Omental fat pad (tissue), 4 donors: ENCODE measurements at places on chromosomes 4 and X.

- DNase-seq = no peak
Measured at GRCh38 chr4:156634612-156635011, 337.0 kb downstream of the PDGFC start.

- no peak for DNase-seq
Measured at GRCh38 chr4:121330180-121330665, 50.6 kb downstream of the QRFPR start.

- DNase-seq = no peak
Measured at GRCh38 chr4:36260731-36261130, 16.4 kb upstream of the ARAP2 start.

DNA sequence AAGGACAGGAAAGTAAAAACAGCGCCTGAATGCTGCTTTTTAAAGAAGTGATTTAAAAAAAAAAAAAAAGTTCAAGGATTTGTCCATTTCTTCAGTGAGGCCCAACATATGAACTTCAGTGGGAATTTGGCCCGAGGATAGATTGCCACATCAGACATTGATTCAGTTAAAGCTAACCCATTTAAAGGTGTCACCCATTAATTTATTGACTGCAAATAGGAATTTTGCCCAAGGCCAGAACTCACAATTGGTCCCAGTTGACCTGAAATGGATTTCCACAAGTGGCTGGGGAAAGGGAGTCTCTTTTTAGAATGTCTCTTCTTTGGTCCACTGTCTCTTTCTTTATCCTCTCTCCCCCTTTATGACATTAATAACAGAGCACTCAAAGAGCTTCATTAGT lies 86.5 kb upstream of the RPL34 start:
- DNase-seq = no peak

DNA sequence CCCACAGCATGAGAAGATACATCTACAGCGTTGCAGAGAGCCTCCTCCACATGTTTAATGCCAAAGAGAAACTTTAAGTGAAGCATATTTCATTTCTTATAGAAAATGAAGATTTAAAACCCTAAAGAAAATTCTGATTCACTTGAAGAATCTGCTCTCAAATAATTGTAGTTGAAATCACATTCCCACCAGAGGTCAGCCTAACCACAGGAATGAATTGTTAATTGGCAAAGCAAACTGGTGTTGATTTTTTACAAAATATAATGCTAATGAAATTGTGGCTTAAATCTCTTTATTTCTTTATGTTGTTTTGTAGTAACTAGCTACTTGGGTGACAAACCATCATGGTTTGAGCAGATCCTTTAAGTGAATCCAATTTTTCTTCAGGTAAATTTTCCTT lies 31.1 kb upstream of the WDR17 start:
- no peak for DNase-seq

- no peak for DNase-seq
Measured at GRCh38 chrX:16185725-16186136, 18.4 kb downstream of the MAGEB17 start.

DNA sequence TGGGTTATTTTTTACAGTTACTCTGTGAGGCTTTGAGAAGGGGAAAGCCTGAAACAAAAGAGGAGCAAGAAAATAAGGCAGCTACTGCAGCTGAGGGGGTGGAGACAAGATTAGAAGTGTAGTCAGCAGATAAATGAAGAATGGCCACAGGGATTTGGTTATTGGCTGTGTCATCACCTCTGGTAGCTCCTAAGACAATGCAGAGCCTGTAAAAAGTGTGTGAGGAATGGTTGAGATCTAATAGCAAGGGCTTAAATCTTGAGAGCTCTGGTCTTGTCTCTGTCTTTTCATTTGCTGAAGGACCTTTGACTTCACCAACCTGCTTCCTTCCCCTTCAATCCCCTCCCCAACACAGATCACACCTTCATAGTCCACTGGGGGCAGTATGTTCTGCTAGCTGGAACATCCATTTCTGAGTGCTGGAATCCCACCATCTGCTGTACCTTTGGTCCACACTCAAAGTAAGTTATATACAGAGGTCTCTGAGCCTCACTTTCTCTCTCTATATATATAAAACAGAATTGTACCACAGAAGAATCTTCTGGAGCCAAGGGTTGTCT lies 213.7 kb upstream of the ZIC3 start:
- DNase-seq = no peak

GRCh38 chr4:74628852-74629620 lies 165.3 kb downstream of the BTC start:
- no peak for DNase-seq

DNA sequence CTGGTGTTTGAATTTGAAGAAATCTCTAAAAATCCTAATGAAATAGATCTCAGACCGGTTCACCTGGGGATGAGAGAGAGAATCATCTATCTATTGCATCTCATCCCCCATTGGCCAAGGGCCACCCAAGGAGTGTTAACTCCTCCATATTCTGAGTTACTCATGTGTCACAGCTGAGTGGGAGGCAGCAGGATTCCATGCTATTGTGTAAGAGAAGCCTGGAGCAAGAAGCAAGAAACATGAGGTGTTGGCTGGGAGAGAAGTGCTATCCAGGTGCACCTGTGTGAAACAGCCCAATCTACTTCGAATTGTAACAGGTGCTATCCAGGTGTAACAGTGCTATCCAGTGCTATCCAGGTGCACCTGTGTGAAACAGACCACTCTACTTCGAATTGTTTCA lies 150.3 kb upstream of the MAOA start:
- DNase-seq = no peak

- DNase-seq = no peak
Measured at GRCh38 chr4:140523370-140523856, 555 bp upstream of the ELMOD2 start.

DNA sequence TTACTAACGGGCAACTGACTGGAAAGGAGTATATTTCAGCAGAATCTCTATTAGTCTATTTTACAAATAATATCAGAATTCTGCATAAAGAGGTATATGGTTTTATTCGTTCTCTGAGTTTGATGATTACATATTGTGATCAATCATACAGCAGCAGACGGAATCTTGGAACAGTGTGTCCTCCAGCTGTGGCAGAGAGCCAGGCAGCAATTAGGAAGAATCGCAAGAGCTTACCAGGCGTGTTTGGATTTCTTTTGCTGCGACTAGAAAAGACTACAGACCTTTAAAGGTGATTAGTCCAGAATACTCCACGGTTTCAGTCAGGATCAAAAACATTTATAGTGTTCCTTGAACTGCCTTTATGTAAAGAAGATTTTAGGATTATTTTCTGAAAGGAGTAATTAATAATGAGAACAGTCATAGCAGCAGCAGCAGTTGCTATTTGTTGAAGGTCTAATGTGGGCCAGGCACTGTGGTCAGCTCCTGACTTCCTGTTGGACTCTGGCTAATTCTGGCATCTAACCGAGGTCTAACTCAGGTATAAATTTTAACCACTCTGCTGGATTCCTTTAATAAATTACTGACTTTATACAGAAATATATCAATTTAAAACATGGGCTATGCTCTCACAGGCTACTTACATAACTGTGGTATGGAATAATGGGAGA lies 225.3 kb upstream of the CXorf66 start:
- DNase-seq = no peak

DNA sequence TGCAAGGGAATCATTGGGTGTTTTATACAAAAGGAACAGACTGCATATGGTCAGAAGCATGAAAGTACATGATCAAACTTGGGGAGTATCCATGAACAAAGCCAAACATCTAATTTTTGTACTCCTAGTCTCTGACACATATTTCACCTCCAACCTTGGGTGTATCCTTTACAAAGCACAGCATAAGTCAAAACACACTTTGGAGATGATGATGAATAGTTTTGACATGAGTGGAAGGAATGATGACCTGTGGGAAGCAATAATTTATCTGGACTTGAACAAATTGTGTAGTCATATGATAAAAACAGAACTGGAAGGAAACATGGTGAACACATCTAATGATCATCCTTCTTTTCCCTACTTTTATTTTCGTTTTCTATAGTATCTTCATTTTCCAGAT lies 108.7 kb upstream of the PLS3 start:
- DNase-seq = no peak
